ENCODE measurements at places on chromosomes 2 and 18.

- no peak for DNase-seq
These were observed 55.9 kb upstream of the ZNF385B start for GRCh38 chr2:179917272-179917671.

- DNase-seq: no peak
These were observed 50.8 kb downstream of the PTPRM start for GRCh38 chr18:7617738-7618422.

- no peak for DNase-seq
These were observed 2.5 kb downstream of the RPIA start for GRCh38 chr2:88693911-88694414.

DNA sequence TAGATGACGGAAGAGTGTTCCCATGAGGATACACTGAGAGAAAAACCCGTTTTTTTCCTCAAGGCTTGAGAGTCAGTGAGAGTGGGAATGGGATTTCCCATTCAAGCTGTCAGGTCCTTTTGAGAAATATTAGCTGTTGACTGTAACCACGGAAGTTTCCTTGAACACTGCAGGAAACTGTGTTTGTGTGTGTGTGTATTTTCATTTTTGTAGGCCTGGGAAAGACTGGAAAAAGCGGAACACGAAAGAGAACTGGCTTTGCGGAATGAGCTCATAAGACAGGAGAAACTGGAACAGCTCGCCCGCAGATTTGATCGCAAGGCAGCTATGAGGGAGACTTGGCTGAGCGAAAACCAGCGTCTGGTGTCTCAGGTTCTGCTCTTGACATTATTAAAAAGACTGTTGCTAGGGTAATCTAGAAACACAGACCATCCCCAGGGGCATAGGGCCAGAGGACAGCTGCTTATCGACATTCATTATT lies 98.8 kb upstream of the EML6 start:
- no peak for DNase-seq

DNA sequence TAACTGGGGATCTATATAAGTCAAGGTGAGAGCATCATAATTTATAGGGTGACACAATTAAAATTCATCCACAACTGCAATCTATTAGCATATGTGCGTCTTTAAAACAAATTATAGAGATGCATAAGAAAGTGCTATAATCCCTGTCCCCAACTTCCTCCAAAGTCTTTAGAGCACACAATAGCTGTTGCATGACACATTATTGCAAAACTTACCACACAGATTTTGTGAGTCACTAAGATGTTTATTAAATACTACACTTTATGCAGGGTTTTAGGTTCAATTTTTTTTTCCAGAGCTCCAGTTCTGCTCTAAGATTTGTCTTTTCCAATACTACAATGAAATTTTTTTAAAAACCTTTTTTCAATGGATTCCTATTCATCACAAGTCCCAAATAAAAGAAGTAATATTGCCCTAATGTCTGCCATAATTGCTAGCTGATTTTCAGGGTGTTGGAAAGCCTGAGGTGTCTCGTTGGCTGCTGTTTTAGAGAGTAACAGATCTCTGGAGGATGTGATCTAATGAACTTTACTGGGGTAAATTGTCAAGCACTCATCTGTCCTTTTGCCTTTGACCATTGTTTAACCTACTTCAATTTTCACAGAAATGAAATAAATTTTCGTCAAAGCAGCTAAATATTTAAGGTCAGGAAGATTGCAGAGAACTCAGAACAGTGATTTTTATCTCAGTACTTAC lies 250.5 kb upstream of the NETO1 start:
- DNase-seq: no peak

DNA sequence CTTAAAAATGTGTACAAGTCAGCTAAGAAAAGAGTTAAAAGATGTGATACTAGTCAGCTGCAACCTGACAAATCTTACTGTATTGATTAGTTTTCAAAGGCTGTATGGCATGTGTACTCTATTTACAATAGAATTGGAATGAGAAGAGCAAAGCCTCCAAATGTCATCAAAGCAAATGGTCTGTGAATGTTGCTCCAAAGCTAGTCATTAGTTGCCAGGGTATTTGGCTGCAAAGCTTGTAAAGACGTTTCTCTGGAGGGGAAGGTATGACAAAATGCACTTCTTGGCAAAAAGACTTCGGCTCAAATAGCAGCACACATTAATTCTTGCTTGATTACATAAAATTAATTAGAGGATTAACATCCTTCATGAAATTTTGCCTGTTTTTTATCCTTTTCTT lies 59.3 kb downstream of the ETAA1 start:
- DNase-seq: no peak

GRCh38 chr18:75170022-75170789 lies 38.7 kb downstream of the PTGR3 start:
- DNase-seq: no peak

- DNase-seq: no peak
These were observed 22.1 kb downstream of the TNP1 start for GRCh38 chr2:216837740-216838139.

DNA sequence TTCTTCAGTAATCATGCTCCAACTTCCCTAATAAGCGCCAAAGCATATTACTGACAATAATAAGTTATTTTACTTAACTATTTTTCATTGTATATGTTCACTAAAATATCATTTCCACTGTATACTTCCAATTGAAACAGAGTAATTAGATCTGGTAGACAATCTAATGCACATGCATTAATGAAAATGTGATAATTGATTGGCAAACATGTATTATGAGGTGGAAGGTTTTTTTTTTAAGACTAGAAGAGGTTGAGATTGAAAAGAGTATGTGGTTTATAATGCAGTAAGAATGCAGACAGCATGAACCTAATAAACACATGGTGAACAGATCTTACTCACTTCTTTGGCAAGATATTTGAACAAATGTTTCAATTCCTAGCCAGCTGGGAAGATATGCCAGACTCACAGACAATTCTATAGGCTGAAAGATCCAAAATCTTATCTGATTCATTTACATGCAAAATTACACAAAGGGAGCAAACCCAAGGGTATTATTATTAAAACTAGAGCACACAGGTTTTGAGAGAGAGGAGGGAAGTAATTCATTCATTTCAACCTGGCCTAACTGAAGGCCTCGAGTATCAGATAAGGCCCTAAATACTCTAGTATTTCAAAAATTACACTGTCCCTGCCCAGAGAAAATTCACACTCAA lies 2.8 kb downstream of the NCKAP1 start:
- no peak for DNase-seq

GRCh38 chr2:20350041-20350712 lies 467 bp downstream of the PUM2 start:
- DNase-seq: peak; percentile 71

GRCh38 chr18:37778417-37779165 lies 213.0 kb upstream of the CELF4 start:
- peak; percentile 92 for DNase-seq

GRCh38 chr2:196510246-196510645 lies 129.3 kb upstream of the CCDC150 start:
- DNase-seq: no peak

DNA sequence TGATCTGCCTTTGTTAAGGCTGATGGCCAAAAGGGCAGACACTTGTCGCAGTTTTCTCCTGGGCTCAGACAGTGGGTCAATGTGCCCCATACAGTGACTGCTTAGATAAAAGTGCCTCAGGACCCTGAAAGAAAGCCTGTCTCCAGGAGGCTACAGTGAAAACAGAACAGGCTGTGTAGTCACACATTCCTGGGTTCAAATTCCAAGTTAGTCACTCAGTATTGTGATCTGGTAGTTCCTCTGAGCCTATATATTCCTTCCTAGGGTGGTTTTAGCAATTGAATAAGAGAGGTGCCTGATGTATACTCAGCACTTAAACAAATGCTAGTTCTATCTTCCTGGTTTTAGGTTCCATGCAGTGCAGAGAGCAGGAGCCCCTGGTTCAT lies 54.4 kb downstream of the RPL37A start:
- no peak for DNase-seq

DNA sequence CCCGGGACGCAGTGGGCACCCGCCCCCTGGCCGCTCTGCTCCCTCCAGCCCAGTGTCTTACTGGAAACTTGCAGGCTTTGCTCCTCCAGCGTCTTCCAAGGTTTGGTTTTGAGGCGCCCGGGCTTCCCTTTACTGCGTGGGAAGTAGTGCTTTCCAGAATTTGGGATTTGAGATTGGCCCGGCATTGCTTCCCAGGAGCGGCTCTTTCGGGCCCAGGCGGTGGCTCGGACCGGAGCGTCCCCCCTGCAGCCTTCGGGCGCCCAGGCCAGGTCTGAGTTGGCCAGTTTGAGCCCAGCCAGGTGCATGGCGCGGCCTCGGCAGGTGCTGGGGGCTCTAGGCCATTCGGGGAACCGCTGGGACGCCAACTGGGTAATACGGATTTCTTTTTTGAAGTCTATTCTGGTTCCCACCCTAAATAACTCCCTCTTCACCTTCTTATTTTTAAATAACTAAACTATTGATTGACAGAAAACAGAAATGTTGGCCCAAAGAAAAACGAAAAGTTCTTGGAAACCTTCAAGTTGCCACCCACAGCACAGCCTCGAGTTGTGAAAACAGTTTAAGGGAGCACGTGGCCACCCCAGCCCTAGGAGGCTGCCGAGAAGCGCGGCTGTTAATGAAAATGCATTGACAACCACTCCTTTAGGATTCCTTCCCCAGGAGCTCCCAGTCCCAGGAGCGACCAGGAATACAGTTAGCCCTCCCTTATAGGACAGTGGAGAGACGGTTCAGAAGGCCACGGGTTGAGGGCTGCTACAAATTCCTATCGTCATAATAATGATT lies 766 bp downstream of the SNTG2 start:
- no peak for DNase-seq

DNA sequence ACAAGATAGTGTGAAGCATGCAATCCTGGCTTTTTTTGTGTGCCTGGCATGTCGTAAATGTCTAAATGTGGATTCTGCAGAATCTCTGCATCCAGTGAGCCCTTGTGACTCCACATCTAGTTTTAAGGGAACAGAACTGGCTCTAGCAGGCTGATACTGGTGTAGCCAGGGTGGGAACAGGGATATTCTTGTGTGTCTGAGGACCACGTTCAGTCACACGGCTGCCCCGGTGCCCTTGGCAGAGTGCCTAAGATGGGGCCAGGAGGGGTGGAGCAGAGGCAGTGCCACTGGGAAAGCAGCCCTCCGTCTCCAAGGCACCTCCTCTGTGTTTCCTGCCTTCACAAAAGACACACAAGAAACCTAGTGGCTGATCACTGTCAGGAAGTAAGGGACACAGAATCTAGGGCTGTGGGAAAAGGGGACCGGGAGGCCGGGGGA lies 91.5 kb upstream of the PARD3B start:
- DNase-seq: peak; percentile 10

DNA sequence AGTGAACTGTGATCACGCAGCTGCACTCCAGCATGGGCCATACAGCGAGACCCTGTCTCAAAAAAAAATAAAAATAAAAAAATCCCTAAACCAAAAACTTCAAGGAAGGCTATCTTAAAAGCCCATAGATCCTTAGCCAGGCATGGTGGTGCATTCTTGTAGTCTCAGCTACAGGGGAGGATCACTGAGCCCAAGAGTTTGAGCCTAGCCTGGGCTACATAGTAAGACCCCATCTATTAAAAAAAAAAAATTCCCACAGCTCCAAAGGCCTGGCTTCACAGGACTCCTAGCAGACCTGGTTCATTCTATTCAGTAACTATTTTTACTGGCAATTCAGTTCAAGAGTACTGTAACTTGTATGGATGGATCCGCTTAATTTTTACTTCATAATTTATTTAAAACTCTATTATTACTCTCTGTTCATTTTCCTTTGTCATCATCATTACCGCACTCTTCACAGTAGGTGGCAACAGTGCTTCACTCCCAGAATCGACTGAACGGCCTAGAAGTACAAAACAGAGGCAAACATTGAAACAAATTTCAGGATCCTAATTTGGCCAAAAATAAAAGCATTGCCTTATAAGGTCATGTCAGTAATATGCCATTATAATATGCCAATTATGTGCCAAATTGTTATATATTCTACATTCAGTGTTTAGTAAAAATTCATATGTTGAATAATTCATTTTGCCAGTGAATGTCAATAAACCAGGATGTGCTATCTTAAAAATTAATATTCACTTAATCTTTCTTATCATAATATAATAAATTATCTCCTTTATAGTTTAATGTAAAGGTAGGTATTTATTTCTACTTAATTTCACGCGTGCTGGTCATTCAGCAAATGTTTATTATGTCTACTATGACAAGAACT lies 14.3 kb upstream of the STAM2 start:
- DNase-seq: peak; percentile 20

- DNase-seq: peak; percentile 61
These were observed 3.9 kb upstream of the ID2 start for GRCh38 chr2:8677646-8678592.

GRCh38 chr2:128473175-128474035 lies 154.7 kb upstream of the HS6ST1 start:
- peak; percentile 30 for DNase-seq

- peak; percentile 30 for DNase-seq
These were observed 1.1 kb downstream of the SH3RF3 start for GRCh38 chr2:109129921-109130722.

DNA sequence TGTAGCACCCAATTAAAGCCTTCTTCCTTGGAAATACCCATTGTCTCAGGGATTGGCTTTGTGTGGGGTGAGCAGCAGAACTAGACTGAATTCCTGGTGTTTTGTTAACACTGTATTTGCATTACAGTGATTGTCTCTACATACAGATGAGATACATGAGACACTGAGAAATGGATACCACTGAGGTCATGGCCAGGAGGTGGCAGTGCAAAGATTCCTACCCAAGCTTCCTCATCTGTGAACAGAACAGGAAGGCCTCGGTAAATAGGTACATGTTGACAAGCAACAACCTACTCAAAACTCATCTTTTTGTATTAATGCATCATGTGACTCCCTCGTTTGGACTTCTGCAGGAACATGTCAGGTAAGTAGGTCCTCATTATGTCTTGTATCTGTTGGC lies 445.8 kb upstream of the RGPD4 start:
- DNase-seq: no peak

DNA sequence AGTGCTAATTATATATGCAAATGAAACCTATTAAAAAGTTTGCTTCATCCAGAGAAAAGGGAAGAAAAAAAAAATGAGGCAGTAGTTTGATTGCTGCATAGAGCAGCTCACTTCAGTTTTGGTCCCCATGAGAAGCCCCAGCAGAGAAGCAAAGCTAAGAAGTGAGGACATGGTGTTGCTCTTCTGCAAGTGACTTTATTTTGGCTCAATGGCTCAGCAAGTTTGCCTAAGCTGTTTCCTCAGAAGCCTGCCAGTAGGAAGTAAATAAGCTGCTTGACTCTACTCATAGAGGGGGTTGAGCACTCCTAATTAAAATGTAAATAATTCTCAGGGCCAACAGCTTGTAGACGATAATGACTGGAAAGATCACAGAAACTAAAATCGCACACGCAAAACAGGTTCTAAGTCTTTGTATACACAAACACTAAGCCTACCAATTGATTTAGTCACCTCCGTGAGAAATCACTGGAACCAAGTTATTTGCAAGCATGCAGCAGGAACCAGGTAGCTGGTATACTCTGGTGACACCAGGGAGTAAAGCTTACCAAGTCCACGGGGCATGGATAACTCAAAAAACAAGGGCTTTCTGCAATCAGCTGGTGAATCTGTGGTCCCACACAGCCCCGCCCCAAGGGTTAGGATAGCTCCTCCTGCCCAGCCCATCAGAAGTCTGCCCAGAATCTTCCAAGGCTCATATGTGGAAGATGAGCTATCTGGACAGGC lies 39.7 kb upstream of the NABP1 start:
- no peak for DNase-seq

GRCh38 chr2:96404446-96405373 lies 69.1 kb downstream of the NCAPH start:
- no peak for DNase-seq
